ENCODE measurements at places on chromosomes 16 and 17.

DNA sequence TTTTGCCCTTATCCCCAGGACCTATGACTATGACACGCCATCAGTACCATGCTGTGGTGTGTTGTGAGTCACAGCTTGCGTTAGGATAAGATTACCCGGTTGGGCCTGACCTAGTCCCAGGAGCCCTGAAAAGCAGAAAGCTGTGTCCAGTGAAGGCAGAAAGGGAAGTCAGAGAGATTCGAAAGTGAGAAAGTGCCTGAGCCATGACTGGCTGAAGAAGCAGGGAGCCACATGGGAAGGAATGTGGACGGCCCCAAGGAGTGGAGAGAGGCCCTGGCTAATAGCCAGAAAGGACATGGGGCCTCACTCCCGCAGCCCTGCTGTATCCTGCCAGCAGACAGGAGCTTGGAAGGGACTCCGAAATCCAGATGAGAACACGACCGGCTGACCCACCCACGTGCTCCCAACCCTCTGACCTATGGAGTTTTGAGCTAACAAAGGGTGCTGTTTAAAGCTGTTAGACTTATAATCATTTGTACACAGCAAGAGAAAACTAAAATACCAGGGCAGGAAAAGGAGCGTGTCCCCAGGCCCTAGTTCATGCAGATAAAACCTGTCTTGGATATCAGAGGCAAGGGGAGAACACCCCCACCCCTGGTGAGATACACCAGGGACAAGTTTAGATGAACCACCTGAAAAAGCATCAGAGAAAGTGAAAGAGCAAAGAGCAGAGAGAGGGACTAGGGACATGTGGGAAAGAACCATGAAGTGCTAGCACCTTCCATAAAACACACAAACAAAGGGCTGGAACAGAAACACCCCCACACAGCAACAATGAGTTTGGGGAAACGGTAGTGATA, 115.3 kb downstream of the SLC39A11 start:
- DNase-seq: no peak

- no peak for DNase-seq
Observed at GRCh38 chr16:15782573-15783365, 74.1 kb downstream of the MYH11 start.

GRCh38 chr16:48029768-48030167, 126.0 kb downstream of the ABCC12 start:
- no peak for DNase-seq

GRCh38 chr16:69017036-69017783, 88.2 kb upstream of the HAS3 start:
- DNase-seq: no peak

- DNase-seq: no peak
Observed at GRCh38 chr16:2385190-2385836, 43.9 kb upstream of the CCNF start.

DNA sequence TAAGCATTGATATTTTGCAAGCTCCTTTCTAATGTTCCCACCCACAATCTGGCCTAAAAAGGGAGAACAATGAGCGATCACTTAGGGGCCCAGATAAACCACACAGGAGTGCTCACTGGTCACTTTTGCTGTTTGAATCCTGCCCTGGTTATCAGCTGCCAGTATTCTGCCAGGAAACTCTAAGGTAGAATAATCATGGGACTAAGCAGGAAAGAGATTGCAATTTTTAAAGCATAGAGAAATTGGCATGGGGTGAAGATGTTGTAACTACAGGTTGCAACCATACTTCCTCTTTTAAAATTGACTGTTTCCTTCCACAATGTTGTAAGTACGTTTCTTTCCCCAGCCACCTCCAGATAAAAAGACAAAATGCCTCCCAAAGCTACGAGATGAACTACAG, 251.2 kb upstream of the CDH11 start:
- no peak for DNase-seq

DNA sequence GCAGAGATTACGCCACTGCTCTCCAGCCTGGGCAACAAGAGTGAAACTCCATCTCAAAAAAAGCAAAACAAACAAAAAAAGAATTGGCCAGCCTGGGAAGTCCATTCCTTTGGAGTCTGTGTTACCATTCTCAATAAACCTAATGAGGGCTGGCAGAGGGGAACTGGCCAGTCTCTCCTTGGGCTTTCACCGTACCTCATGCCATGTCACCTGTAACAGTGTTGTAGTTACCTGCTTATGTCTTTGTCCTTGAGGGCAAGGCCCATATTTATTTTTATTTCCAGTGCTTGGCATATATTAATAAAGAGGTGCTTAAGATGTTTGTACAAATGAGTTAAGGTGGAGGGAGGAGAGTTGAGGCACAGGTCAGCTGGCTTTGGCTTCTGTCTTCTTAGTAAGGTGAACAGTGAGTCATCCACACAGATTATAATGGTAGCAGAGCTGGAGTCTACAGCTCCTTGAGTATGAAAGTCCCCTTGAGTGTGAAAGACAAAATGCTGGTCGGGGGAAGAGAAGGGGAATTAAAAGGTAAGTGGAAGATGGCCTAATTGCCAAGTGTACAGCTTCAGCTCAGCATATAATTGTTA, 8.4 kb downstream of the C1QBP start:
- DNase-seq: no peak

DNA sequence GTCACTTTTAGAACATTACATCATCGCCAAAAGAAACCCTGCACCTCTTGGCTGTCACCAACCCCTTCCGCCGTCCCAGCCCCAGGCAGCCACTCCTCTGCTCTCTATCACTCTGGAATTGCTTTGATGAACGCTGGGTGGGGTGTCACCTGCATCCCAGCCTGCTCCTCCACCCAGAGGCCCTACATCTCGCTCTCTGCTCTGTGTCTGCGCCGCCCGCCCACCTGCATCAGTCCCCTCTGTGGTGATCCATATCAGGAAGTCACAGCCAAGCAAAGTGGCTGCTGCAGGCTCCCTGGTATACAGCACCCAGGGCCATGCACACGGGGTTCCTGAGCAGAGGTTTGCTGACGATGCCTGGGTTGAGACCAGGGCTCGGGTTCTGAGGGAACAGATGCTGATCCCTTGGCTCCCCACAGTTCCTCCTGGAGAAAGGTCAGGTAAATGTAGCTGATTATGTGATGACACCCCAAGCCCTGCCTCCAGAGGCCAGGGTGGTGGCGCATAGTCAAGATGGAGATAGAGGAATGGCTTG, 30.8 kb downstream of the MPRIP start:
- no peak for DNase-seq

- no peak for DNase-seq
Observed at GRCh38 chr17:35949401-35949800, 5.9 kb upstream of the LYZL6 start.

- DNase-seq: no peak
Observed at GRCh38 chr17:73496232-73496631, 148.0 kb downstream of the SDK2 start.

DNA sequence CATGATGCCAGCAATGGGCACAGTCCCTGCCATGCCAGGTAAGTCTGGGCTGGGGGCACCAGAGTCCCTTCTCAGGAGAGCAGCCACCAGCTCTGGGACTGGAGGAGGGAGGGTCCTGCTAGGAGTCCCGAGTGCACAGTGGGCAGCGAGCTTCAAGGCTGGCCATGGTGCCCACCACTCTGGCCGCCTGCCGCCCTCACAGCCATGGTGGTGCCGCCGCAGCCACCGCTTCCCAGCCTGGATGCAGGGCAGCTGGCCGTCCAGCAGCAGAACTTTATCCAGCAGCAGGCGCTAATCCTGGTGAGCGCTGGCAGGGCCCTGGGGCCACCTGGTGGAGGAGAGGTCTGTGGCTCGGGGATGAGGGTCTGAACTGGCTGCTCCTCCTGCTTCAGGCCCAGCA, 17.9 kb upstream of the SMIM5 start:
- no peak for DNase-seq

DNA sequence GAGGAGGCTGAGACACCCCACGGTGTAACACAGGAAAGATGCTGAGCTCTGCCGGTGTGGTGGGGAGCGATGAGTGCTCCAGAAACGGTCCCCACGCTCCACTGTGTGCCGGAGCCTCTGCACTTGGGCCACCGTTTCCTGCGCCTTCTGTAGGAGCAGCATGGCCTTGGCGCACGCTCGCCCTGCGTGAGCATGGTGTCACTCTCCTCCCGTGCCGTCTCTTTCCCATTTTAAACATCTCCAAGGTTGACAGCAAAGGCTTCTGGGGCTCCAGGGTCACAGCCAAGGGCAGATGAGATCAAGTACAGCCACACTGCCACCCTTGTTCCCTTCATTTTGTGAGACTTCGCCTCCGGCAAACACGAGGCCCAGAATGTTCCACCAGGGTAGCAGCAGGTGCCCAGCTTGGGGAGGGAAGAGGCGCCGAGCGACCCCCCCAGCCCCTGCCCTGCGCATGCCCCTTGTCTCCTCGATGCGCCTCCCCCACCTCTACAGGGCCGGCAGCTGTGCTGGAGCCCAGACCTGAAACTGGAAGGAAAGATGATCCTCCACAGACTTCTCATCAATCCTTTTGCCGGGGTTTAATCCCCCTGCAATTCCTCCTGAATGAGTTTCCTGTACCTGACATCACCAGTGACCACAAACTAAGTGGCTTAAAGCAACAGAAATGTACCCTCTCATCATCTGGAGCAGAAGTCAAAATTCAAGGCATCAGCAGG, 19.9 kb upstream of the OSGIN1 start:
- DNase-seq: no peak

DNA sequence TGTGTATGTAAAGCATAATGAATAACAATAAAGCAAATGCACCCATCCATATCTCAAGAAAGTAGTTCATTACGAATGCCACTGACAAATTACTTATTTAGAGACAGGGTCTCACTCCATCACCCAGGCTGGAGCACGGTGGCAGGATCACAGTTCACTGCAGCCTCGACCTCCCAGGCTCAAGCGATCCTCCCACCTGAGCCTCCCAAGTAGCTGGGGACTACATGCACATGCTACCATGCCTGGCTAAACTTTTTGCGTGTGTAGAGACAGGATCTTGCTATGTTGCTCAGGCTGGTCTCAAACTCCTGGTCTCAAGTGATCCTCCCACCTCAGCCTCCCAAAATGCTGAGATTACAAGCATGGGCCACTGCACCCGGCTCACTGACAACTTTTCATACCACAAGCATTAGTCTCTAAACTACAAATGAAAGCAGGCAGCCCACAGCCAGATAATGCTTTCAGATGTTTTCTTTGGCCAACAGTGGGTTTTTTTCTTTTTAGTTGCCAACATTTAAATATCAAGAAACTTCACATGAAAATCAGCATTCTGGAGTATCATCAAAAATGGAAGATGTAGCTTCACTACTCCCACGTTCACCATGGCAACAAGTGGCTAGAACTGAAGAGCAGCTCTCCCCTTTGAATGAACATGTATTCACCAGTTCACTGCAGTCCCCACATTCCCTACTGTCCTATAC, 7.7 kb downstream of the ARHGAP17 start:
- no peak for DNase-seq

DNA sequence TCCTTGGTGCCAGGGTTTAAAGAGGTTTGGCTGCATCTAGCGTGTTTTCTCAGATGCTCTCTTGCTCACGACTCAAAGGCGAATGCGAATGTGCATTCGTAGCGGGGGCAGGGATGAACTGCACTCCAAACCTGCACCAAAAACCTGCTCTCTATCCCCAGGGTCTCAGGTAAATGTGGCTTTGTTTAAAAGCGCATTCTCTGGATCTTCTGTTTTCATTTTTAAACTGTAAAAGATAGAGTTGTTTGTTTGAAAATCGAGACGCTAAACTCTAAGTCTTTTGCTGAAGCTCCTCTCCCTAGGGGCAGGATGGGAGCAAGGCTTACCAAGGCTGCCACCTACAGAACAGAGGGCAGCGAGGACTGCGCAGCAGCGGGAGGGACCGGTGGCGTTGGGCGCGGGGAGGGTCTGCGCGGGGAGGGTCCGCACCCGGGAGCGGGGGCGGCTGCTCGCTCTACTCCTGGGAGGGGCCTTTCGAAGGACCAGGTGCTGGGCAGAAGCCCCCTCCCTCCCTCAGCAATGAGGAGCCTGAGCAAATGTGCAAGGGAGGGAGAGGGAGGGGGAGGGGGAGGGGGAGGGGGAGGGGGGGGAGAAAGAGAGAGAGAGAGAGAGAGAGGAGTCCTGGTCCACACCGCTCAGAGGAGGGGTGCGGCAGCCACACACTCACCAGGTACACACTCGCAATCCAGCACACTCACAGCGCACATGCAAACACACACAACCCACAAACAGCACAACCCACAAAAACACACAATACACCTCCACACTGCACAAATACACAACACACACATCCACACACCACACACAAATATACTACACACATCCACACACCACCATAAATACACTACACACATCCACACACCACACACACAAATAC, 142.8 kb downstream of the GRIN2A start:
- no peak for DNase-seq
